ENCODE measurements at places on chromosomes 2 and 18. TPM values are rescaled to one million over a fixed set of nuclear protein-coding genes. Genes with fewer than 3 reads are reported as not detected.

POTEJ gene
- not detected for total RNA-seq

CGREF1 gene
- total RNA-seq, result 5.8 TPM

NTSR2 gene
- not detected for total RNA-seq

PLB1 gene
- total RNA-seq, result 1.6 TPM

ACMSD gene
- total RNA-seq, result not detected

GAD1 gene
- 0.86 TPM for total RNA-seq

SAG gene
- total RNA-seq, result 0.19 TPM

SRD5A2 gene
- not detected for total RNA-seq

IL1F10 gene
- not detected for total RNA-seq

GAL3ST2 gene
- not detected for total RNA-seq
